ENCODE measurements at places on chromosomes 2 and 18. TPM values are rescaled to one million over a fixed set of nuclear protein-coding genes. Genes with fewer than 3 reads are reported as not detected.
A peak's percentile ranks its signal among the peaks of the same experiment; 100 is the strongest.

DNA sequence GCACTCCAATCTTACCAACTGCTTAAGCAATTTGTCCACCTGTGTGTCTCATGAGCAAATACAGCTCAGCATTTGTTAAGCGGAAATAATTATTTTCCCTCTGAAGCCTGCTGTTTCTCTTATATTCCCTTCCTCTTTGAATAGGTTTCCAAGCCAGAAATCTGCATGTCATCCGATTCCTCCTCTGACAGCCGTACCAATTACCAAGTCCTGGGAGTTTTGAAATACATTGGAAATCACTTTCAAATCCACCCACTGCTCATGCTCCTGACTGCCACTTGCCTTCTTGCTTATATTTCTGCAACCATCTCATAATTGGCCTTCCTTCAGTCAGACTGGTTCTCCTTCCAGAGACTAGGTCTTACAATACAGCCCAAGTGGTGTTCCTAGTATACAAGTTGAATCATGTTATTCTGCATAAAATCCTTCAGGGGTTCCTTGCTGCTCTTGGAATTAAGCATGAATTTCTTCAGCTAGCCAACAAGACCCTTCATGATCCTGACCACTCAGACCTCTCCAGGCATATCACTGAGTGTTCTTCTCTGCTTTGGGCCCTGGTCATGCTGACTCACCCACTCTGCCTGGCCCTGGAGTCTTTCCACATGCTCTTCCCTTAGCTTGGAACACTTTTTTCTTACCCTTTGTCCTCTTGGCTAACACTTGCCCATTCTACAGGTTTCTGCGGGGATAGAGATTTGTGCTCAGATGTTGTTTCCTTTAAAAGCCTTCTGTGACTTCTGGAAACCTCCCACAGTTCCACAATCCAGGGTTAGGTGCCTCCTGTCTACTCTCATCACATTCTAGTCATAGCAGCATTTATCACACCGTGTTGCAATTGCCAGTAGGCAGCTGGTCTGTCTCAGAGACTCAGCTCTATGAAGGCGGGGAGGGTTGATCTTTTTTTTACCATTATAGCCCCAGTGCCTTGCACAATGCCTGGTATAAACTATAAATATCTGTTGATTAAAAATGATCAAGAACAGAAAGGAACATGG lies 157.6 kb downstream of the ARL6IP6 start:
- DNase-seq, result no peak
- H3K4me1 ChIP-seq, result peaks cover 16% of the 10 kb centered on the region
- no peaks in the 10 kb centered on the region for H3K27me3 ChIP-seq
- no peaks in the 10 kb centered on the region for H3K36me3 ChIP-seq

DNA sequence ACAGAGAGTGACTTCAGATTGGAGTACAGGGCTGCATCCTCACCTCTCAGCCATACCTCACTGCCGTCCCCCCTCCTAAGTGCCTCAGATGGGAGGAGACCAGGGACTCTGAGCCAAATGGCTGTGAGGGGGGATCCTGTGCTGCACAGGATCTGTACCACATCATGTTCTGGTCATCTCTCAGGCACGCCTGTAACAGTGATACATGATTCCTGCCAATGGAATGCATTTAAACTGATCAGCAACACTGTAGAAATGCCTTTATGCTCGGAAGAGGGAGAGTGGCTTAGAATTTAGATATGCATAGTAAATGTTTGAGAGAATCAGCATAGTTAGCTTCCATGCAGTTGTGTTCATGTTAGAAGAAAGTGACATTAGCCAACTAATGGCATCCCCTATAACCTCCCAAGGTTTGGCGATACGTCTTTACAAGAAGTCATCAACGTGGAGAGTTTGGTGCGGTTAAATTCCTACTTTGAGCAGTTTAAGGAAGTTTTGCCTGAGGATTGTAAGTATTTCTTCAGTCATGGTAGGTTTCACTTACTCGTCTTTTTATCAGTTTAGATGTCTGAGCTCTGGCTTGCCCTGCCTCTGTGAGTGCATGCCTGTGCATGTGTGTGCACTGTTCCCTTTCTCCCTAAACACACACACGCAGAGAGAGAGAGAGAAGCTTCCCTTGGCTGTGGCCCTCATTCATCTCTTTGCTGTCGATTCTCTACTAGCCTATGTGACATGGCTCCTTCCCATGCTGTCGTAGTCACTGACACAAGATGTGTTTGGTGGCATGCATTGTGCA lies 40.0 kb downstream of the COA5 start:
- no peaks in the 10 kb centered on the region for H3K4me1 ChIP-seq
- H3K36me3 ChIP-seq, result peaks cover 37% of the 10 kb centered on the region
- no peak overlapping the region for H3K27ac ChIP-seq
- no peak for DNase-seq
- no peaks in the 10 kb centered on the region for H3K27me3 ChIP-seq

GRCh38 chr2:125696560-125696959 lies 959.4 kb upstream of the GYPC start:
- DNase-seq, result no peak
- H3K4me3 ChIP-seq, result no peak overlapping the region
- peaks cover 3% of the 10 kb centered on the region for H3K27me3 ChIP-seq
- no peak overlapping the region for H3K27ac ChIP-seq
- no peaks in the 10 kb centered on the region for H3K4me1 ChIP-seq

DNA sequence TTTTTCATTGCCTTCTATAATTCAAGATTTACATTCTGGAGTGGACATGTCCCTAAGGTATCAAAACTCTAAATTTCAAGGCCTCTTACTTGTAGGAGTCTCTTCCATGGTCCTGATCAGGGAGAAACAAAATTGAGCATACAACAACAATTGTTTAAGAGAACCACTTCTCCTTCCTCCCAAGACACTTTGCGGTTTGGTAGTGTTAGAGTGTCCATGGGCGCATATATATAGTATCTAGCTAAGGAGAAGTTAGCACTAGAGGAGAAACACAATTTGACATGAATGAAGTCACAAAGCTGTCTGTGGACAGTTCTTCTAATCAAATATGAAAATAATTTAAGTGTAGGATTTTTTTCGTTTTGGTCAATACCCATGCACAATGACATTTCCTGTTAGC lies 349.1 kb upstream of the MAP2 start:
- no peak overlapping the region for H3K27ac ChIP-seq
- H3K27me3 ChIP-seq, result no peaks in the 10 kb centered on the region
- no peak for DNase-seq
- H3K36me3 ChIP-seq, result peaks cover 12% of the 10 kb centered on the region
- peaks cover 18% of the 10 kb centered on the region for H3K4me1 ChIP-seq

GRCh38 chr2:108988796-108989713 lies at the start of gene EDAR:
TSS of gene EDAR (minus strand) at chr2:108989220. CDS start at chr2:108931014, 58,206 bp downstream.
- no peak within 1 kb of the TSS for H3K4me3 ChIP-seq
- H3K36me3 ChIP-seq, result no peaks in the 10 kb centered on the region
- no peaks in the 10 kb centered on the region for H3K4me1 ChIP-seq

DNA sequence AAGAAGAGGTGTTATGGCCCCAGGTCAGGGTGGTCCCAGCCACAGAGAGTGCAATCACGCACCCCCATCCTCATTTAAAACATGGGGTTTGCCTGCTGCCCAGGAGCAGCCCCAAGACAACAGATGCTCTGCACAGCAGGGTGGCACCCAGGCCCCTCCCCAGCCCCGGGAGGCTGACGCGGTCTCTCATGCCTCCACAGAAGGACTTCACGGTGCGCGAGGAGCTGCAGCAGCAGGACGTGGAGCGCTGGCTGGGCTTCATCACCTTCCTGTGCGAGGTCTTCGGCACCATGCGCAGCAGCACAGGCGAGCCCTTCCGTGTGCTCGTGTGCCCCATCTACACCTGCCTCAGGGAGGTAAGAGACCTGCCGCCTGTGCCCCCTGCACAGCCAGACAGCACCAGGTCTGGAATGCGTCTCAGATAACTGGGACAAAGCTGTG lies 133.7 kb downstream of the SMAD7 start:
- no peak overlapping the region for H3K4me3 ChIP-seq
- no peaks in the 10 kb centered on the region for H3K36me3 ChIP-seq

DNA sequence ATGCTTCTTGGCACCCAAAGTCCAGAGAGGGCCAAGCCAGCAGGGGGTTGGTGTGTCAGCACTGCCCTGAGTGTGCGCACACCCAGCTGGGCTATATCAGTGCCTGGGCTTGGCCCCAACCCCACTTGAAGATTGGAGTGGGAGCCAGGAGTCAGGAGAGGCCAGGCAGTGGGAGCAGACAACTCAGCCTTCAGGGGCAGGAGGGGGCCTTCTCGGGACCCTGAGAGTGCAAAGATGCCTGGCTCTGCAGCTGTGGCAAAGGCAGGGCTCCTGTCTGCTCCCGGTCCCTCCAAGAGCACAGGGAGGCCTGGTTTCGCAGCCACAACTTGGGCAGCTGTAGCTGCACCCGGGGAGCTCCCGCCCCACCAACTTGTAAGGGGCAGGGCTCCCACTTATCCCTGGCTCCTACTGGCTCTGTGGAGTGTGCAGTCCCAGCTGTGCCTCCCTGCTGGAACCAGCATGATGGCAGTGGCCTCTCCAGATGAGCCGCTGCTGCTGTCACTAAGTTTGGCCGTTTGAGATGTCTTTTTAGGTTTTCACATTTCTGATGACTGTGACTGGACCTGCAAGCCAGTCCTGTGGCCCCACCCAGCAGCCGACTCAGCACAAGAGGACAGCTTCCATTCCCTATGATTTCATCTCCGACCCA lies 148.8 kb upstream of the HS6ST1 start:
- no peak for DNase-seq
- H3K27me3 ChIP-seq, result no peaks in the 10 kb centered on the region
- no peak overlapping the region for H3K27ac ChIP-seq
- no peak overlapping the region for H3K4me3 ChIP-seq
- peaks cover 25% of the 10 kb centered on the region for H3K36me3 ChIP-seq
- H3K4me1 ChIP-seq, result 0 out of 2 replicates have a peak, but pooled peaks cover under 1% of the 10 kb centered on the region

- H3K4me3 ChIP-seq, result no peak overlapping the region
- no peak for DNase-seq
- peaks cover 5% of the 10 kb centered on the region for H3K36me3 ChIP-seq
Observed at GRCh38 chr2:164046040-164046439, 310.2 kb upstream of the FIGN start.

- peaks cover 6% of the 10 kb centered on the region for H3K27me3 ChIP-seq
- no peaks in the 10 kb centered on the region for H3K36me3 ChIP-seq
- H3K4me3 ChIP-seq, result no peak overlapping the region
- peaks cover 21% of the 10 kb centered on the region for H3K4me1 ChIP-seq
- no peak for DNase-seq
Observed at GRCh38 chr18:24975496-24976372, 376.2 kb downstream of the ZNF521 start.

DNA sequence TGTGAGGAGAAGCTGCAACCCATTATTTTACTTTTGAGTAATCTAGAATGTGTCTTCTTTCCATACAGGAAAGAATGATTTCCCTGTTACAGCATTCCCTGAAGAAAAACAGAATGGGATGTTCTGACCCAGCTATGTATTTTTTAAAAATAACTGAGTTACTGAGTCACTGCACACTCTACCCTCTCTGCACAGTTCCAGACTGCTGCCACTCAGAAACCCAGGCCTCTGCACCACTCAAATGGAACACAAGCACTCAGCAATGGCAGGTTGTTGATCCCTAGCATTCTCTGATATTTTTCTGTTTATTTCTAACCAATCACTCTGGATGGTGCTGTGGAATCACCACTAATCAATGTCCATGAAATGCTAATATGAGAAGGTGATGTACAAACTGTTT lies 1300.0 kb upstream of the FAM98A start:
- H3K27me3 ChIP-seq, result no peaks in the 10 kb centered on the region
- H3K27ac ChIP-seq, result no peak overlapping the region
- H3K36me3 ChIP-seq, result no peaks in the 10 kb centered on the region
- H3K4me3 ChIP-seq, result no peak overlapping the region
- no peak for DNase-seq
- peaks cover 3% of the 10 kb centered on the region for H3K4me1 ChIP-seq

- DNase-seq, result no peak
- peaks cover 4% of the 10 kb centered on the region for H3K4me1 ChIP-seq
- no peak overlapping the region for H3K27ac ChIP-seq
- H3K27me3 ChIP-seq, result peaks cover 20% of the 10 kb centered on the region
- no peak overlapping the region for H3K4me3 ChIP-seq
Observed at GRCh38 chr2:232473467-232473890, 14.2 kb downstream of the ECEL1 start.

- H3K27me3 ChIP-seq, result no peaks in the 10 kb centered on the region
- DNase-seq, result no peak
- H3K36me3 ChIP-seq, result no peaks in the 10 kb centered on the region
- H3K4me3 ChIP-seq, result no peak overlapping the region
- peaks cover 2% of the 10 kb centered on the region for H3K4me1 ChIP-seq
- no peak overlapping the region for H3K27ac ChIP-seq
Observed at GRCh38 chr2:18057657-18058056, 179.2 kb downstream of the KCNS3 start.

DNA sequence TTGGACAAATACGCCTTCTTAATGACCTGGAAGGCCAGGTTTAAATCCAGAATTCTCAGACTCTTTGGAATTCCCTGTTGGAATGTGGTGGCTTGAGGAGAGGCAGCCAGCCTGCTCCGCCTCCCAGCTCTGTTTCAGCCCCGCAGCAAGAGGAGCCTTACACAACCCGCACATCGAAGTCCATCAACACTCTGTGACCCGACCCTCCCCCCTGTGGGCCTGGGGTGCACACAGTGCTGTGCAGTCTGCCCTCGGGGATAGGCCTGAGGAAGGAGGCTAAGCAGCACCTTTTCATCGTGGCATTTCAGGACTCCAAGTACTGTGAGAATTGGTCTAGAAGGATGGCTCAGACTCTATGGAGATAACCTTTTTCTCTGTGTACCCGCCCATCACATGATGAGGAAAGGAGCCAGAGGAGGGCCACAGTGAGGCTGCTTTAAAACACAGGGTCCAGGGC lies 73.7 kb downstream of the GREB1L start:
- no peaks in the 10 kb centered on the region for H3K27me3 ChIP-seq
- H3K4me1 ChIP-seq, result peaks cover 8% of the 10 kb centered on the region
- H3K36me3 ChIP-seq, result no peaks in the 10 kb centered on the region
- H3K27ac ChIP-seq, result no peak overlapping the region
- no peak overlapping the region for H3K4me3 ChIP-seq
- peak; percentile 58 for DNase-seq

- H3K4me1 ChIP-seq, result peaks cover 77% of the 10 kb centered on the region
- peak overlapping the region; percentile 94 for H3K27ac ChIP-seq
- H3K27me3 ChIP-seq, result peaks cover 22% of the 10 kb centered on the region
- H3K4me3 ChIP-seq, result peak overlapping the region; percentile 58
Observed at GRCh38 chr2:207227062-207227748, 61.5 kb upstream of the KLF7 start.

PCARE gene
- not detected for total RNA-seq

USP40 gene
- 13.6 TPM for total RNA-seq

CHRND gene
- total RNA-seq, result 0.07 TPM

ITPRIPL1 gene
- 17.3 TPM for total RNA-seq

KCNIP3 gene
- 2.1 TPM for total RNA-seq

TCF7L1 gene
- total RNA-seq, result 108 TPM

TNFAIP6 gene
- 0.11 TPM for total RNA-seq

CCDC74B gene
- total RNA-seq, result 3.4 TPM
